DND-41 (cell line): ENCODE measurements at places on chromosomes 7 and 10.

DNA sequence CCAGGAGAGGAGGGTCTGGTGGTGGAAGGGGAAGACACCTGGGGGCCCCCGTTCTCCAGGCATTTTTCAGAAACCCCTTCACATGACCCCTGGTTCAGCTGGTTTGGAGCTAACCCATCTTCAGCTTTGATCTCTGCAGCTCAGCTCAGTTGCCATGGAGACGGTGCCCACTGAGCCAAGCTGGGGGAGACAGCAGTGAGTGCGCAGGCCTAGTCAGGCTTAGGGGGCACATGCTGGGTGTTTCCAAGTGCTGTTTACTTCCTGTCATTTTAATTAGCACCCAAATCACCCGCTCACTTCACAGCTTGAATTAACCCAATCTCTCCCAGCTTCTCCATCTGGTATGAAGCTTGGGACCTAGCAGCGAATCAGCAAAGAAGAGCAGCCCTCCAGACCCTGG, 9.0 kb downstream of the SPOCK2 start:
- no peaks in the 10 kb centered on the region for H3K36me3 ChIP-seq
- peaks cover 25% of the 10 kb centered on the region for H3K4me1 ChIP-seq
- peak; percentile 94 for DNase-seq
- no peak overlapping the region for H3K4me3 ChIP-seq

DNA sequence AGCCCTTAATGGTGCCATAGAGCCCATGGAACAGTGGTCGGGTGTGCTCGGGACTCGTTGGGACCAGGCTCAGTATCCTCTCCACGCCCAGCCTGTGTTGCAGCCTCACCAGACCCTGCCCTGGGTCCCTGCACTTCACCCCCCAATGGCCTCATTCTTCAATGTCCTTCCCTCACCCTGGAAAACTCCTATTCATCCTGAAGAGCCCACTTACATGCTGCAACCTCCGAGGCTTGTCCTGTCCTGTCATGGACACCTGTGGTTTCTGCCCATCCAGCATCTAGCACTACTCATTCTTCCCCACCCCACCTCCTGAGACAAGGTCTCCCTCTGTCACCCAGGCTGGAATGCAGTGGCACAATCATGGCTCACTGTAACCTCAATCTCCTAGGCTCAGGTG, 7.7 kb downstream of the MMD2 start:
- H3K36me3 ChIP-seq = no peaks in the 10 kb centered on the region
- no peak overlapping the region for H3K27ac ChIP-seq
- DNase-seq = no peak
- no peaks in the 10 kb centered on the region for H3K4me1 ChIP-seq

DNA sequence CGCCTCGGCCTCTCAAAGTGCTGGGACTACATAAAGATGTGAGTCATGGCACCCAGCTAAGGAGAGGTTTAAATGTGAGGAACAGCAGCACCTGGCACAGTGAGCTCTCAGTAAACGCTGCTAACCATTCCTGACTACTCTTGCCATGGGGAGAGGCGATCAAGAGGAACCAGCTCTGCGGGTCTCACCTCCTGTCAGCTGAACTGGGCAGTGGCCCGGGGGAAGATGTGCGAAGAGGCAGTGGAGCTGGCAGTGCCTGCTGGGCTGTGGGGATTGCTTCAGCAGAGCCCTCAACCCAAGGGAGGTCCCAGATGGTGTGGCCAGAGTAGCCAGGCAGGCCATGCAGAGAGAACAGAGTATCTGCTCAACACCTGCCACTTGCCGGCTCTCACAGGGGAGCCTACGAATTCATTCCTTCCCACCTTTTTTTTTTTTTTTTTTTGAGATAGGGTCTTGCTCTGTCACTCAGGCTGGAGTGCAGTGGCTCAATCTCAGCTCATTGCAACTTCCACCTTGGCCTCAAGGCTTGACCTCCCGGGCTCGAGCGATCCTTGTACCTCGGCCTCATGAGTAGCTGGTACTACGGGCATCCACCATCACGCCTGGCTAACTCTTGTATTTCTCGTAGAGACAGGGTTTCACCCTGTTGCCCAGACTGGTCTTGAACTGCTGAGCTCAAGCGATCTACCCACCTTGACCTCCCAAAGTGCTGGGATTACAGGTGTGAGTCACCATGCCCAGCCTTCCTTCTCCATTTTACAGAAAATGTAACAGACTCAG, 6.8 kb downstream of the POLM start:
- no peak overlapping the region for H3K4me3 ChIP-seq
- no peaks in the 10 kb centered on the region for H3K27me3 ChIP-seq
- H3K4me1 ChIP-seq = peaks cover 31% of the 10 kb centered on the region
- peak overlapping the region; percentile 18; the same call in 1 of the 2 replicates for H3K27ac ChIP-seq
- H3K36me3 ChIP-seq = peaks cover 84% of the 10 kb centered on the region

DNA sequence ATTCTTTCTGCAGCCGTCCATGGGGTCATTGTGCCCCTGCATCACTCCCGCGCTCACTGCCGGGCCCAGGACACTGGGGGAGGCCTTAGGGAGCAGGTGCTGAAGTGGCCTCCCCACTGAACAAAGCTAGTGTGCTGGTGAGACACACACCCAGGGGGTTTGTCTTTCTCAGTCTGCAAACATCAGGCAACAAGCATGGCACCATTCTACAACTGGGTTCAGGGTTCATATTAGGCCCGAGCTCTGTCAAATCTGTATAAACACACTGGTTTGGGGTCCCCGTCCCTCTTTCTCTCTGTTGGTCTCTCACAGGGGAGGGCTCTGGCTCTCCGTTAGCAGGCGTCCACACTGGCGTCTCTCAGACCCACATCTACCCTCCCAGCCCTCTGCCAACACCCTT, 11.1 kb upstream of the PPP2R2D start:
- no peak for DNase-seq
- H3K4me3 ChIP-seq = no peak overlapping the region
- H3K27ac ChIP-seq = no peak overlapping the region
- H3K36me3 ChIP-seq = no peaks in the 10 kb centered on the region

- no peak for DNase-seq
- H3K27ac ChIP-seq = peak overlapping the region; percentile 55
- peaks cover 24% of the 10 kb centered on the region for H3K4me1 ChIP-seq
These were observed 50.5 kb upstream of the GTF2I start for GRCh38 chr7:74606909-74607510.
